Ascending aorta (tissue), 2 donors: ENCODE measurements at places on chromosomes 5 and 9.

DNA sequence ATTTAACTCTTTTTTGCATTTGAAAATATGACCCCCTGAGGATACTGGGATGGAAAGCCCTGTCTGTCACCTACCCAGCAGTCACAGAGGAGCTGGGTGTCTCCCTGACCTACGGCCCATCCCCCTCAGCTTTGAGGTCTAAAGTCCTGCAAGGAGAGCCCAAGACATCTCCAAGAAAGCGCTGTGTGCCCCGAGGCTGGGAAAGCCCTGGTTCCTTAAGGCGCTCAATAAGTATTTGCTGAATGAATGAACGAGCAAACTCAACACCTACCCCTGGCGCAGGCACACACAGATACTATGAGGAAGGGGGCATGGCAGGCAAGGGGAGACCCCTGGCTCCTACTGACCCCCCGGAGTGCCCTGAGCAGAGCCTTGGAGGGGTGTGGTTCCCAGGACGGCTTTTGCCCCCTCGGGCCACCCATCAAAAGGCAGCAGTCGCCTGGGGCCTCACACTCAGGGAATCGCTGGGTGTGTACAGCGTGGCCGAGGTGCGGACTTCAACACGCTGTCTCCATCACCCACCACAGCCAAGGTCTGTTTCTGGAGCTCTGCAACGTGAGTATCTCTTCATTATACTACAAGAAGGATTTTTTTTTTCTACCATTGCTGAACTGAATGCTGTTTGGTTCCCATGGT lies 211.6 kb downstream of the ERCC6L2 start:
- no peak overlapping the region for H3K4me3 ChIP-seq
- H3K4me1 ChIP-seq, result no peaks in the 10 kb centered on the region
- no peaks in the 10 kb centered on the region for H3K36me3 ChIP-seq
- no peaks in the 10 kb centered on the region for H3K27me3 ChIP-seq
- no peak overlapping the region for H3K27ac ChIP-seq

- DNase-seq, result no peak
- H3K36me3 ChIP-seq, result peaks cover 18% of the 10 kb centered on the region
- no peak overlapping the region for H3K4me3 ChIP-seq
- no peak overlapping the region for H3K27ac ChIP-seq
- H3K27me3 ChIP-seq, result no peaks in the 10 kb centered on the region
Observed at GRCh38 chr5:621341-621761, 9.2 kb downstream of the CEP72 start.

DNA sequence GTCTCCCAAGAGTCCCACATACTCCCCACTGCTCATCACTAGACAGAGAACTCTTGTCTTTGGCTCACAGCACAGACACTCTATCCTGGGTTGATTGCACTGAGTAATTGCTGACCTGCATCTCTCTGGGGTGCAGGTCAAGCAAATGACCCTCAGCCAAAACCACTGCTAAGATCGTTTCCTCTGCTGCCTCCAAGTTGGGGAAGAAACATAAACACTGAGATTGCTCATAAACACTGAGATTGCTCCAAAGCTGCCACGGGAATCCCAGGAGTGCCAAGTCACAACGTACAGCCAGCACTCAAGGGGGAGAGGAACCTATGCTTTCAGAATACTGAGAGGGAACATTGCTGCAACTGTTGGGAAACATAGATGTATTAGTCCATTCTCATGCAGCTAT lies 1402.1 kb upstream of the ACO1 start:
- H3K36me3 ChIP-seq, result no peaks in the 10 kb centered on the region
- H3K27me3 ChIP-seq, result no peaks in the 10 kb centered on the region
- H3K4me1 ChIP-seq, result no peaks in the 10 kb centered on the region
- no peak overlapping the region for H3K4me3 ChIP-seq

DNA sequence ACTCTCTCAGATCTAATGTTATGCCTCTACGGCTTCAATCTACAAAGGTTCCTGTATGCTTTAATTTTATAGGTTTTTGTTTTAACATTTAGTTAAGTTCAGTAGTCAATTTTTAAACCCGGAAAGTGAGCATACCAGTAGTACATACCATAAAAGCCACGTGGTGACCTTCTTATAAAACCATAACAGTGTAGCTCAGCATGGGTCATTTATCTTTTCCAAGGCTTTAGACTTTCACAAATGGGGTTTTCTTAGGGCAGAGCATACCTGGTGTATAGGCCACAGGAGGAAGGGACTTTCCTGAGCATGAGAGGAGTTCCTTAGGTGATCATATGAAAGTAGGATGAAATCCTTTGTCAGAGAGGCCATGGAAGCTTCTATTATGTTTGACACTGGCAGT lies 23.2 kb downstream of the ECM2 start:
- DNase-seq, result no peak
- peaks cover 9% of the 10 kb centered on the region for H3K36me3 ChIP-seq
- H3K27ac ChIP-seq, result peak overlapping the region; percentile 66
- no peak overlapping the region for H3K4me3 ChIP-seq

DNA sequence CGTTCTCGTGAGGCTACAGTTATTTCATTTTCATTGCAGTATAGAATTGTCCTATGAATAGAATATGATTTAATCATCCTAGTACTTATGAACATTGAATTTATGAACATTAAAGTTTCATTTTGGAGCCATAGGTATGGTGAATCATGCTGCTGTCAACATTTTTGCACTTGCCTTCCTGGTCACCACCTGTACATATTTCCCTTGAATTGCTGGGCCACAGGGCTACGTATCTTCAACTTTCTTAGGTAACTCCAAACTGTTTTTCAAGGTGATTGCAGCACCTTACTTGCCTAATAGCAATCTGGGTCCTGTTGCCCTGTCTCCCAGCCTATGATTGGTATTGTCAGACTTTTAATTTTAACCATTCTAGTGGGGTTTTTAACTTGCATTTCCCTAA lies 6.5 kb upstream of the RNF145 start:
- H3K36me3 ChIP-seq, result no peaks in the 10 kb centered on the region
- no peaks in the 10 kb centered on the region for H3K27me3 ChIP-seq
- no peak for DNase-seq
